ENCODE measurements at places on chromosomes 4 and X.

DNA sequence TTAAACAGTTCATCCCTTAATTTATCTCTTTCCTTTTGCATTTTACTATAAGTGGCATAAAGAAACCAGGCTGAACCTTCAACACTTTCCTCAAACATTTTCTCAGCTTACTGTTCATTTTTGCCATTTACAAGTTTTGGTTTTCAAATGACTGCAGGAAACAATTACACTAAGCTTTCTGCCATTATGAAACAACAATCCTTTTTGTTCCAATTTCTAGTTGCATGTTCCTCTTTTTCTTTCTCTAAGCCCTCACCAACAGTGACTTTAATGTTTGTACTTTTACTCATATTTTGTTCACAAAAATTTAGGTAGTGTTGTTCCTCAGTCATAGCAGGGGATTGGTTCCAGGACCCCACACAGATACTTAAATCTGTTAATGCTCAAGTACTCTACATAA lies 1526.1 kb downstream of the STIM2 start:
- DNase-seq, result no peak

- DNase-seq, result no peak
Observed at GRCh38 chr4:152776352-152776751, 3.2 kb downstream of the TIGD4 start.

DNA sequence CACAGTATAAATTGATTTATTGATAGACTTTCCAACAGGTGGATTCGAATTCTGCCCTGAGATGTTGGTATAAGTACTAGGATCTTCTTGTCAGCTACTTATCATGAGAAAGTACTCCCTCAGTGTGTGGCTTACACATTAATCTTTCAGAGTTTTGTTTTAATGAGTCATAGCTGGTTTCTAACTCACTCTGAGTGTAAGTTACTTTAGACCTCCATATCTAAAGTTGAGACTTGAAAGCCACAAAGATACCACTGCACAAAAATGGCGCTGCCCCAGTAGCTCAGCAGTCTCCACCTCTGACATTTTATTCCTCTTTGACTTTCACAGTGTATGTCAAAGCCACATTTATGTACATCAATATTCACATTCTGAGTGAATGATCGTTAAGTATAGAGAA lies 318.5 kb downstream of the ARAP2 start:
- DNase-seq, result no peak

- no peak for DNase-seq
Observed at GRCh38 chr4:6538575-6538974, 36.4 kb upstream of the MAN2B2 start.

DNA sequence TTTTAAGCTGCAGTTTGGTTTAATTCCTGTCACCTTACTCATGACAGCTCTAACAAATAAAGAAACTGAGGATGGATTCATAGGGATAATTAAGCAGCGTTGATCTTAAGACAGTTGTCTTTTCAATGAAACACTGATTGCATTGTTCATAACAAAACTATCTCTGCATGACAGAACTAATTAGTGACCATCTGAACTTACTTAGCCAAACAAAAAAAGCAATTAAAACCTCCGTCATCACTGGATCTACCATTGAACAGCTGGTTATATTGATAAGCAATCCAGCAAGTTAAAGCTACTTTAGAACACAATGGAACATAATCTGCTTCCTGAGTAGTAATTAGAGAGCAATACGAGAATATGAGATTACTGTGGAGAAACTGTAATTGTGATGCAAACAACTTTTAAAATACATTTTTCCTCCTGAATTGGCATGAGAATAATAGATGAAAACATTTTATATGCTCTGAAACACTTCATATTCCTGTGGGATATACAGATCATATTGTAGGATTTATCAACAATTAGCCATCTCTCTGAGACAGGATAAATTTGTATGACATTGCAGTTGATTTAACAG lies 2576.8 kb downstream of the PCDH7 start:
- DNase-seq, result no peak

DNA sequence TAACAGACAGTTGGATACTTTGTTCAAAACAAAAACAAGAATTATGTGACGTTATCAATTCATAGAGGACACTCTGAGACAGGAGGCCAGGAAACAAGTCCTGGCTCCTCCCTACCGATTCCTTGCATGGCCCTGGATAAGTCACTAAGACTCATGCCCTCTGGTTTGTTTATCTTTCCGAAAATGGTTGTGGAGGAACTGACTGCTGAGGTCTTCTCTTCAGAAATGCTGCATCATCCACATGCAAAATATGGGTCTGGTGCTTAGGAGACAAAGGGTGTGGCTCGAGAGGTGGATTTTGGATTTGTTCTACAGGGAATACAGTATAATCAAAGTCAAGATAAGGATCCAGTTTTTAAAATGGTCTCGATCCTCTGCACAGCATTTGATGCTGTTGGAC lies 130.9 kb downstream of the RELL1 start:
- no peak for DNase-seq

GRCh38 chr4:107129076-107129475 lies 93.0 kb upstream of the DKK2 start:
- DNase-seq, result no peak

DNA sequence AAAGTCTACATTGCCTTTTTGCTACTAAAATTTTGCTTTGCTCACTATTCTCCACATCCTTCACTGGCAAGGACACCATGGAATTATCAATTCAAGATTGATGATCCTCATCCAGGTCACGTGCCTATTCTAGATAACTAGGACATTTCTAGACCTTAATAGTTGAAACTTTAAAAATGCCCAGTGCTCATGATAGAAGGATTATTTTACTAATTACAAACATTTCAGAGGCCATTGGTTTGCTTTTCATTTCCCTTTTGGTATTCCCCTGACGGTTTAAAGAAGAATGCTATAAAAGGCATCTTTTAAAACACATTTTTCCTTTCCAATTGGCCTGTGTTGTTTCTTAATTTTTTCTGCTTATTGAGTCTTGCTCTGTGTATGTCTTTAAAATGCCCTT lies 249.4 kb downstream of the NDST4 start:
- DNase-seq, result no peak

DNA sequence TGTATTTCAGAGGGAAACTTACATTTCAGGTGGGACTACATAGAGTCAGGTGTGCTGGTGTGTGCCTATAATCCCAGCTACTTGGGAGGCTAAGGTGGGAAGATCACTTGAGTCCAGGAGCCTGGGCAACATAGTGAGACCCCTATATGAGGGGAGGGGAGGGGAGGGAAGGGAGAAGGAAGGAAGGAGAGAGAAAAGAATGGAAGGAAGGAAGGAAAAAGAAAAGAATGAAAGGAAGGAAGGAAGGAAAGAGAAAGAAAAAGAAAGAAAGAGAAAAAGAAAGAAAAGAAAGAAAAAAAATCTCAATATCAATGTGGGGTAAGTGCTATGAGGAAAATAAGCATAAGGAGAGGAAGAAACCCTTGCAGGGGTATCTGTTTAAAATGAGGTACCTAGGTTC lies 43.6 kb upstream of the RAB33B start:
- DNase-seq, result no peak

DNA sequence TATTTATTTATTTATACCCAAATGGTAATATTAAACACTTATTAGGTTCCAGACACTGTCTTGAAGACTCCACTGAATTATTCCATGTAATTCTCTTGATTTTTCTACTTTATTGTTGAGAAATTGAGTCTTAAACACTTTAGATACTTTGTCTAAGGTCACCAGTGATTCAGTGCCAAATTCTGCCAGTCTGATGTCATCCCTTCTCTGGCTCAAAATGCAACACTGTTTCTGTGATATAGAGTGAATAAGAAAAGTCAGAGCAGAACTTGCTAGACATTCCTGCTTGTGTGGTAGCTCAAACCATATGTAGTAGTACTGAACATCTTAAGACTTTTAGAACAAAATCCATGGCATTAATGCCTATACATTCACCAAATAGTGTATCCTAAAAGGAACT lies 164.3 kb downstream of the GABRB1 start:
- DNase-seq, result no peak

DNA sequence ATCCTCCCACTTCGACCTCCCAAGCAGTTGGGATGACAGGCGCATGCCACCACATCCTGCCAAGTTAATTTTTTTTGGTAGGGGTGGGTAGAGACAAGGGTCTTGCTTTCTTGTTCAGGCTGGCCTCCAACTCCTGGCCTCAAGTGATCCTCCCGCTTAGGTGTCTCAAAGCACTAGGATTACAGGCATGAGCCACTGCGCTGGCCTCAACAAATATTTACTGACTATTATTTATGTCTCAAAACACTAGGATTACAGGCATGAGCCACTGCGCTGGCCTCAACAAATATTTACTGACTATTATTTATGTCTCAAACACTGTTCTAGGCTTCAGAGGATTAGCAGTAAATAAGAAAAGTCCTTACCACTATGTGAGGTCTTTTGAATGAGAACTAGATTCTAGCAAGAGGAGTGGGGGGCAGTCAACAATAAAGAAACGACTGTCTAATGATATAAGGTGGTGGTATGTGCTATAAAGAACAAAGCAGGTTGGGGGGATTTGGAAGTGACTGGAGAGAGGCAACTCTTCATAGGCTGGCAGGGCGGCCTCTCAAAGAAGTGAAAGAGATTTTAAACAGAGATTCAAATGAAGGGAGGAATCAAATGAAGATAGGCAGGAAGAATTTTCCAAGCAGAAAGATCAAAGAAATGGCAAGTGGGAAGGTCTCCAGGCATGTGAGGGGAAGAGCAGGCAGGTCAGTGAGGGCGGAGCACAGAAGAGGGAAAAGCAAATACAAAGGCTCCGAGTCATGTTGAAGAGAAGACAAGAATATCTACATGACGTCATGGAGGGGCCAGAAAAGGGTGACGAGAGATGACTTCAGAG lies 12.7 kb upstream of the ACSL1 start:
- no peak for DNase-seq

- DNase-seq, result no peak
Observed at GRCh38 chrX:148629434-148629833, 129.0 kb downstream of the AFF2 start.

Data from effector CD4-positive, alpha-beta T cell (primary cell).